ENCODE measurements at places on chromosomes 4 and X. TPM values are rescaled to one million over a fixed set of nuclear protein-coding genes. Genes with fewer than 3 reads are reported as not detected.

DNA sequence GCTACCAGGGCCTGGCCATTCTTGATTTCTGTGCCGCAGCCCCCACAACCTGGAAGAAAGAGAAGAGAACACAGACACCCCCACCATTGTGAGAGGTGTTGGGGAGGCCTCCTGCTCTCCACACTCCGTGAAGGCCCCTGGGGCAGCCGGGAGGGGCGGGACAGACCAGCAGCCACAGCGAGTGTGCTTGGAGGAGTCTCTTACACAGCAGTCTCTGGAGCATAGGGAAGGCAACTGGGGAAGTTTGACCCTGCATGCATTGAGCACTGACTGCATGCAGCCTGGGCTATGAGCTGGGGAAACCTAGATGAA is 77.9 kb downstream of the ABLIM2 start:
- H3K27me3 ChIP-seq = peaks cover 23% of the 10 kb centered on the region
- peaks cover 9% of the 10 kb centered on the region for H3K4me1 ChIP-seq
- no peak overlapping the region for H3K4me3 ChIP-seq

GRCh38 chr4:168769416-168769815 is 240.6 kb downstream of the CBR4 start:
- H3K4me1 ChIP-seq = peaks cover 3% of the 10 kb centered on the region
- no peaks in the 10 kb centered on the region for H3K27me3 ChIP-seq
- DNase-seq = peak; percentile 59
- H3K36me3 ChIP-seq = peaks cover 5% of the 10 kb centered on the region
- no peak overlapping the region for H3K4me3 ChIP-seq
- H3K27ac ChIP-seq = no peak overlapping the region

DNA sequence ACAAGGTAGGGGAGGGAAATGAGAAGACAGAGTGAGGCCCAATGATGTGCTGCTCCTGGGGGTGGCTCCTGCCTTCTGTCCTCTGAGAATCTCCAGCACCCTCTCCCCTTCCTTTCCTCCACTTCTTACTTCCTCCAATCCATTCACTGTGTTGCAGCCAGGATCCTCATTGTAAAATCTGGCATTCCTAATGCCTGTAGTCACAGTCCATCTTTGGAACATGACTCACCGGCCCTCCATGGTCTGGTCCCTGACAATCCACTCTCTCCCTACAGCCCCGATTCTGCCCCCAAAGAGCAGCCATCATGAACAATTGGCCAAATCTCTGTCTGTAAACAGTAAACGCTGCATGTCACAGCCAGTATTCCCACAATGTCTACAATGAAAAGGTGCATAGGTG is 72.9 kb downstream of the CLNK start:
- H3K27me3 ChIP-seq = no peaks in the 10 kb centered on the region
- H3K27ac ChIP-seq = no peak overlapping the region
- DNase-seq = no peak
- no peaks in the 10 kb centered on the region for H3K4me1 ChIP-seq

Gene SLC49A3
- 2.9 TPM for total RNA-seq

- no peak for DNase-seq
- H3K27me3 ChIP-seq = no peaks in the 10 kb centered on the region
- H3K4me1 ChIP-seq = no peaks in the 10 kb centered on the region
- no peaks in the 10 kb centered on the region for H3K36me3 ChIP-seq
Measured at GRCh38 chr4:165967486-165967885, 94.4 kb downstream of the TLL1 start.

GRCh38 chrX:56813318-56813837 is 84.3 kb downstream of the NBDY start:
- H3K4me1 ChIP-seq = no peaks in the 10 kb centered on the region
- H3K27me3 ChIP-seq = peaks cover 22% of the 10 kb centered on the region
- H3K4me3 ChIP-seq = no peak overlapping the region
- no peak for DNase-seq
